ENCODE measurements at places on chromosomes 2 and 18. TPM values are rescaled to one million over a fixed set of nuclear protein-coding genes. Genes with fewer than 3 reads are reported as not detected.

GRCh38 chr2:236008006-236008405, 160.2 kb downstream of the GBX2 start:
- H3K36me3 ChIP-seq, result no peaks in the 10 kb centered on the region
- no peak overlapping the region for H3K27ac ChIP-seq
- peaks cover 6% of the 10 kb centered on the region for H3K27me3 ChIP-seq
- DNase-seq, result no peak
- H3K4me1 ChIP-seq, result no peaks in the 10 kb centered on the region

- H3K4me3 ChIP-seq, result no peak overlapping the region
- H3K36me3 ChIP-seq, result no peaks in the 10 kb centered on the region
- no peak overlapping the region for H3K27ac ChIP-seq
- peaks cover 5% of the 10 kb centered on the region for H3K27me3 ChIP-seq
- H3K4me1 ChIP-seq, result peaks cover 7% of the 10 kb centered on the region
These were observed 52.3 kb downstream of the EHD3 start for GRCh38 chr2:31286230-31286629.

GRCh38 chr2:118165595-118165994, 77.3 kb downstream of the INSIG2 start:
- no peak for DNase-seq
- no peak overlapping the region for H3K27ac ChIP-seq
- peaks cover 6% of the 10 kb centered on the region for H3K36me3 ChIP-seq
- no peak overlapping the region for H3K4me3 ChIP-seq
- peaks cover 7% of the 10 kb centered on the region for H3K4me1 ChIP-seq

DNA sequence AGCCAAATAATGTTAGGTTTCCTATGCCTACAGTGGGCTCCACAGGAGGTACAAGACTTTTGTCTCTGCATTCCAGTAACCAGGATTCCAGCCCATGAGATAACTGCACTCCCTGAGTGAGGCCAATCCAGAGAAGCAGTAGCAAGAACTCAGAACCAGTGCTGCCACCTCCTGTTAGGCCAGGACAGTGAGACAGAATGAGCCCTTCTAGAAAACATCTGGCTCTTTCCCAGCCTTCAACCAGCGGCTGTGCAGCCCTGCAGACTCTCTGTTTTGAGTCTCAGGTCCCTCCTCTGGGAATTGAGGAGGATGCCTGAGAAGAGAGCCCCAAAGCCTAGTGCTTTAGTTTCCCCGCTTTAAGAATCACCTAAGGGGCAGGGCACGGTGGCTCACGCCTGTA, 44.2 kb downstream of the ARID5A start:
- no peak overlapping the region for H3K27ac ChIP-seq
- H3K36me3 ChIP-seq, result peaks cover 3% of the 10 kb centered on the region
- no peak for DNase-seq
- peaks cover 5% of the 10 kb centered on the region for H3K27me3 ChIP-seq

GRCh38 chr2:62972601-62973000, 78.0 kb upstream of the OTX1 start:
- no peaks in the 10 kb centered on the region for H3K27me3 ChIP-seq
- H3K4me1 ChIP-seq, result no peaks in the 10 kb centered on the region
- H3K4me3 ChIP-seq, result no peak overlapping the region
- no peak overlapping the region for H3K27ac ChIP-seq
- DNase-seq, result no peak

- no peak for DNase-seq
- H3K27ac ChIP-seq, result no peak overlapping the region
- peaks cover 12% of the 10 kb centered on the region for H3K27me3 ChIP-seq
These were observed 1.7 kb downstream of the IL1RL1 start for GRCh38 chr2:102313025-102313424.

Gene EFHD1
- total RNA-seq, result 1.1 TPM

Gene ZSWIM2
- total RNA-seq, result not detected

Gene DYNAP
- total RNA-seq, result not detected

Data from T-helper 17 cell (primary cell).